Activated CD4-positive, alpha-beta T cell treated with anti-CD3 and anti-CD28 coated beads, Interleukin-2, Interleukin-6, amounts not matched to agents 100 ng/mL and 50 ng/mL, durations not matched to agents 16 hours and 8 hours (primary cell): ENCODE measurements at places on chromosomes 6 and 20.

GRCh38 chr20:38216746-38217595, 43.6 kb downstream of the KIAA1755 start:
- DNase-seq, result no peak

DNA sequence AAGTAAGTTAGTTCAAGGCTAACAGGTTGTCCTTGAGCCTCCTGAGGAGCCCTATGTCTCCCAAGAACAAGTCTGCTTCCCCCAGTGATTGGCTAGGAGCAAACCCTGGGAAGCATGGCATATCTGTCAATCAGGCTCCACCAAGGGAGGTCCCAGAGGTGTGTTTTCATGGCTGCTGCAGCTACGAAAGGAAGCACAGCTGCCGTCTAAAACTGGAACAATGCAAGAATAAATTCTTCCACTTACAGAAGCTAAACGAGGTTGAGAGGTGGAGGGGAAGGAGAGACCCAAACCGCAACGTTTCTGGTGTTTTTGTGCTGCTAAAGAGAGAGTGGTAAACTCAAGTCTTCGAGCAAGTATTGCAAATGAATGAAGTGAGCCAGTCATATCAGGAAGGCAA, 4.9 kb upstream of the PTGIS start:
- peak; percentile 28 for DNase-seq

DNA sequence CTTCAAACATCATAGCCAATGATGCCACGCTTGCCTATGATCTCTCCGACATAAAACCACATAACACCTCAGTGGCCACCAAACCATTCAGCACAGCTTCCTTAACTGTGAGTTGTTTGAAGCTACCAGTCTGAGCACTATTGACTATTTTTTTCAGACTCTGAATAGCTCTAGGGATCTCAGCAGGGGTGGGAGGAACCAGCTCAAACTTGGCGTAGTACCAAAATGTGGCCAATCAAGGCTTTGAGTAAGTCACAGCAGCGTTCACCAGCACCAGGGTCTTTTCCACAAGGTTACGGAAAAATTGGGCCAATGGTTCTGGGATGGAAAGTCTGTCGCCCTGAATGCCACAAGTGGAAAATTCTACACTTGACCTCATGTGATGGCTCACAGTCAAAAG, 70.6 kb downstream of the SMPDL3A start:
- DNase-seq, result no peak

DNA sequence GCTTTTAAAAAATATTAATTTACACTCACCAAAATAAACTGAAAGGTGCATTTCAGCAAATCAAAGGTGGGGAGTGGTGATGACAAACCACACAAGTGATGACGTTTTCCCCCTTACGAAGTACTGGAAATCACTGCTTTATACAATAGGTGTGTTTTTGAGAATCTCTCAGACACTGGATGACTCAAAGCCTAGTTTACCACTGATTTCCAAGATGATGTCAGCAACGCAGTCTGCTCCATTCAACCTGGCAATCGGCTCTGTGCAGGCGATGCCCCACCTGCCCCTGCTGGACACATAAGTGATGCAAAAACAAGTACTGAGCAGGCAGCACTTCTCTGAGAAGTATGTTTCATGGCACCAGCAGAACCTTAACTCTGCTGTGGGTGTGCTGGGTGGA, 114.4 kb downstream of the SOD2 start:
- DNase-seq, result no peak

DNA sequence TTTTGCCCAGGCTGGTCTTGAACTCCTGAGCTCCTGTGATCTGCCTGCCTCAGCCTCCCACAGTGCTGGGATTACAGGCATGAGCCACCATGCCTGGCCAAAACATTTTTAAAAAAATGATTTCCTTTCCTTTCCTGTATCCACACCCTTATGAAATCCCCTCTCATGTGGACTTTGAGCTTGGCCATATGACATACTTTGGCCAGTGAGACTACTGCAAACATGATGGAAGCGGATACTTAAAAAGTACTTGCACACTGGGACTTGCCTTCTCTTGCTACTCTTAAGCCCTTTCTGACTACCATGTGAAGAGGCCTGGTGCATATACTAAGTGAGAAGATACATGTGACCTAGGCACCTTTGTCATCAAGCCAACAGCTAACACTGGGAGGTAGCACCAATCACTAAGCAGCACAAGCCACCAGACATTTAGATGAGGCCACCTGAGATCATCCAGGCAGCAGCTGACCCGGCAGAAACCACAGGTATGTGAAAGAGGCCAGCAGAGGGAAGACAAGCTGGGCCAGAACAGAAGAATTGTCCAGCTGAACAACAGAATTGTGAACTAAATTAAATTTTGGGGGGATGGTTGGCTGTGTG, 78.5 kb upstream of the HDAC2 start:
- DNase-seq, result no peak
